ENCODE measurements at places on chromosomes 2 and 18. TPM values are rescaled to one million over a fixed set of nuclear protein-coding genes. Genes with fewer than 3 reads are reported as not detected.

Gene VWA3B
- total RNA-seq: not detected

Gene ANKRD30B
- not detected for total RNA-seq

Gene TEX44
- total RNA-seq: not detected

Gene RFTN2
- 7.8 TPM for total RNA-seq

Gene MROH2A
- total RNA-seq: not detected

Gene TFCP2L1
- not detected for total RNA-seq

Gene CSRNP3
- under 0.01 TPM for total RNA-seq

Gene SNRNP27
- 24.4 TPM for total RNA-seq

Gene C2orf78
- not detected for total RNA-seq

Gene LYG1
- total RNA-seq: 0.57 TPM

Data from bladder microvascular endothelial cell (primary cell).